CD4-positive, CD25-positive, alpha-beta regulatory T cell (primary cell): ENCODE measurements at places on chromosomes 3 and 15.

DNA sequence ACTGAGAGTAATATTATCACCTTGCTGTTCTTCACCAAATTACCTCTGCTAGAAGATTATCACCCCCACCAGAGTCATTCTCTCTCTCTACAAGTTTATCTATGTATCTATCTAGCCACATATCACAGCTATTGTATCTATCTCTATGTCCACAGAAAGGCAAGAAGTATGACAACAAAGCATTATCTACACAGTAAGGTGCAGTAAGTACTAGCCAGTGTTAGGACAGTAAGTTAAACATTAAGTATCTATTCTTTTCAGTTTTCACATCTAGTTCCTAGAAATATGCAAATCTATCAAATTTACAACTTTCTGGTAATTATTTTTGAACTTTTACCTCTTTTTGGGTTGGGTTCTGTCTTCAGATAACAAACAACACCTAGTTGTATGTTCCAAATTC, 26.5 kb upstream of the XXYLT1 start:
- DNase-seq, result no peak

GRCh38 chr3:192727032-192727847, at the start of gene FGF12:
TSS of gene FGF12 (minus strand) at chr3:192727541.
- peak; percentile 3 for DNase-seq

DNA sequence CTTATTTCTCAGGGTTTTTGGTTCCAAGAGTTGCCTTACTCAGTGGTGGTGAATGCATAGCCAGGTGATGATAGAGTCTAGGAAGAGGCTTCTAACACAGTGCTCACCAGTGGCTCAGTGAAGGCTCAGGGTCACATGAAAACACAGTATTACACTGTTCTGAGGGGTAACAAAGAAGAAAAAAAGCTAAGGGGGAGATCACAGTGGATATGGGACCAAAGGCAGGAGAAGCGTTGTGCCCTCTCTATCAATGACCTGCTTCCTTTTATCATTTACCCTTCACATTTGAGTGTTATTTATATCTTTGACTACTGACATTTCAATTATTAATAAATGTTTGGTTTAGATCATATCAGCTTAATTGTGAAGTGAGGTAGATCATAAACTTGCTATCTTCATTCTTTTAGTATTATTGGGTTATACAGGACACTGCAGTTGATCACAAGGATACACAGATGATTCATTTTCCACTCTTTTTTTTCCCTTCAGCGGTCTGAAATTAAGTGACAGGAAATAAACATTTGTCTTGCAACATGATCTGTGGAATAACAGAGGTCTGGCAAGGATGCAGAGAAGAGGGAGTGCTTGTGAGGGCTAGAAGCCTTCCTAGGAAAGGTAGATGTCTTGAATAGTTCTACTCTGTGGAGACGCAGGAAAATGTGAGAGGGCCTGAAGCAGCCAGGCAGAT, 171.7 kb downstream of the C3orf38 start:
- DNase-seq, result no peak

DNA sequence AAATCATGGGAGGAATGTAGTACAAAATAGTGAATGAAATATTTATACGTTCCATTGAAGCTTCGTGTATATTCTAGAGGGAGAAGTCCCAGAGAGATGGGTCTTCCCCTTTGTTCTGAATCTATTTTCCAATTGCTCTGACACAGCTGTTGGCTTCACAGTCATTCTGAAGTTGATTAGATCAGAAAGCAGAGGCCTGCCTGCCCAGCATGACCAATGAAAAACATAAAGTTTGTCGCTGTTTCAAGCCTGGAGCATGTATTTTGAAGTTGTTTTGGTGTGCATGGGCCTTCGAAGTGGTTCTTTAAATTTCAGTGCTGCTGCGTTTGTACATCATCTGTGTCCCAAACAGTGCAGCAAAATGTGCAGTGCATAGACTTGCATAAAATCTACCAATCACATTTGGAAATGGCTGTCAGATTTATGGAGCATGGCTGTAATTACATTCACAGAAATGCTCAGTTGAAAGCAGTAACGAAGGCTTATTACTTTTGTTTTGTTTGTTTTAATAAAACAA, 31.0 kb upstream of the RBMS3 start:
- DNase-seq, result no peak

- DNase-seq, result no peak
These were observed 3.2 kb downstream of the SLC6A6 start for GRCh38 chr3:14405360-14406238.

GRCh38 chr3:162354356-162354755, 857.7 kb downstream of the OTOL1 start:
- no peak for DNase-seq

GRCh38 chr3:59880717-59881116, 830.9 kb upstream of the CFAP20DC start:
- no peak for DNase-seq

DNA sequence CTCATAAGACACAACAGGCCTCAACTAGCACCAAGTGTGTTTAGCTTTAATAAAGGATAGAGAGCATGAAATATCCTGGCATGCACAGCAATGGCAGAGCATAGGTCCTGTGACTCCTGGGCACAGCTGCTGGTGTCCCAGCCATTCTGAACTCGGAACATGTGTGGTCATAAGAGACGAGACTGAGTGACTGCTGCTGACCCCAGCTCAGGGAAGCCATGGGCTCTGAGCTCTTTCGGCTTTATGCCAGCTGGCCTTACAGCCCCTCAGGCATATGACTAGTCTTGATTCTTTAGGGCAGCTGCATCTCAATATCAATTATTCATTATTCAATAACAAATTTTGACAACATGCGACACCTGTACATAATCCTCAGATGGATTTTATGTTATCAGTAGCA, 62.4 kb upstream of the TOPAZ1 start:
- DNase-seq, result no peak

- no peak for DNase-seq
These were observed 36.2 kb downstream of the HDC start for GRCh38 chr15:50229336-50229735.

- no peak for DNase-seq
These were observed 176.3 kb upstream of the ZNF385D start for GRCh38 chr3:21927261-21927660.

- no peak for DNase-seq
These were observed 137.9 kb downstream of the UACA start for GRCh38 chr15:70625438-70625837.

DNA sequence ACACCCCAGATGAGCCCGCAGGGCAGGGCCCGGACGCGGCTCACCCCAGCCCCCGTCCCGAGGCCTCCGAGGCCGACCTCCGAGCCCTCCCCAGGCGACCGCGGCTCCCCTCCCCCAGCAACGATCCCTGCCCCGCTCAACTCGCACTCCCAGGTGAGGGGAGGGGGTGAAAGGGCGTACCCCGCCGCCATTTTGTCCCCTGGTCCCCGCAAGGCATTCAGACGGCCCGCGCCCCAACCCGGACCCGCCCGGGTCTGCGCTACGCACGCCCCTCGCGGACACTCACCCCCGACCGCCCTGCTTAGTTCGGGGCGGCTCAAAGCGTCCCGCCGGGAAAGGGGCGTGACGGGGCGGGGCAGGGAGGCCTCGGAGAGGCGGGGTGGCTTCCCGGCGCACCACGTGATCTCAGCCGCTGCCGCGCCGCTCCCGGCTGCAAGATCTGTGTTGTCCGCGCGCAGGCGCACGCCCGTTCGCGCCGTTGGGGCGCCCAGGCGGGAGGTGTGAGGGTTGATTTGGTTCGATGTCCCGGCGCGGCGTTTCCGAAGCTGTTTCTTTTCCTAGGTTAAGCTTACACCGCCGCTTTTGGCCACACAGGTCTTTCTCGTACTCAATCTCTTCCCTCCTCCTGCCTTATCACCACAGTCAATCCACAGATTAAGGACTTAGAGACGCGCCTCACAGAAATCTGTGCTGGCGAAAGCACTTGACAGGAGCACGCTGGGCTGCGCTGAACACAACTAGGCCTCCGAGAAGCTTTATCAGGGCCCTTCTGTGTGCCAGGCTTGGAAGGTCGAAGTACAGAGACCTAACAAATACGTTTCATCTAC, at the start of gene SCAPER:
SCAPER (minus strand) TSS at position 328 of the 827 bp plus-strand sequence. CDS start 21,523 bp downstream, outside the sequence.
- peak; percentile 87 for DNase-seq

DNA sequence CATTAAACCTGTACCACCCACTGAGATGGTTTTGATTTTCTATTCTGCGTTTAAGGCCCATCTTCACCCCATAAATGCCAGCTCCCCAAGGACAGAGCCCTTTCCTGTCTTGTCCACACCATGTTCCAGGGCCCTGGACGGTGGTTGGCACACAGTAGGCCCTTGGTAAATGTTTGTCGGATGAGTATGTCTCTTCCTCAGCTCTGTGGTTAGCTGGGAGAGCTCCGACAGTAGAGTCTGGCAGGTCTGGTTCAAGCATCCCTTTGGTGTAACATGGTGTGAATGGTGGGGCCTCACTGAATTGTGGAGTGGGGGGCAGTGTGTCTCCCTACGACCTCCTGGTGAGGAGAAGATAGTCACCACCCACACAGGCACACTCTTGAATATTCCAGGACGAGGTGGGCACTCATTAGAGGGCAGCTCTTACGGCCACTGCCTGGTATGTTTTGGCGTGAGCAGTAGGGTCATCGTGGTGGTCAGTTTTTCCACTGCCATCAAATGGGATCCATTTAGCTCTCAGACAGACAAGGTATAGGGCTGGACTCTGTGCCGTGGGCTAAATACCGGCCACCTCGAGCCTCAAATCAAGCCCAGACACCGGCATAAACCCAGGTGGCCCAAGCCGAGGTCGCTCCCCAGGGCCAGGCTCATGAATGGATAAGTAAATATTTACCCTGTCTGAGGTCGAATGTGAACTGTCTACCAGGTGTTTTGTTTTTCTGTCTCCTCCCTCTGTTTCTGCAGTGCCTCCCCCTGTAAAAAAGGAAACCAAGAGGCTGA, 61.3 kb downstream of the SMAD3 start:
- DNase-seq, result no peak

GRCh38 chr3:83946049-83946448, 1012.7 kb upstream of the CADM2 start:
- DNase-seq, result no peak

GRCh38 chr3:45623846-45624245, 29.3 kb downstream of the LIMD1 start:
- no peak for DNase-seq

- no peak for DNase-seq
These were observed 7.9 kb downstream of the LRRC31 start for GRCh38 chr3:169861871-169862270.

DNA sequence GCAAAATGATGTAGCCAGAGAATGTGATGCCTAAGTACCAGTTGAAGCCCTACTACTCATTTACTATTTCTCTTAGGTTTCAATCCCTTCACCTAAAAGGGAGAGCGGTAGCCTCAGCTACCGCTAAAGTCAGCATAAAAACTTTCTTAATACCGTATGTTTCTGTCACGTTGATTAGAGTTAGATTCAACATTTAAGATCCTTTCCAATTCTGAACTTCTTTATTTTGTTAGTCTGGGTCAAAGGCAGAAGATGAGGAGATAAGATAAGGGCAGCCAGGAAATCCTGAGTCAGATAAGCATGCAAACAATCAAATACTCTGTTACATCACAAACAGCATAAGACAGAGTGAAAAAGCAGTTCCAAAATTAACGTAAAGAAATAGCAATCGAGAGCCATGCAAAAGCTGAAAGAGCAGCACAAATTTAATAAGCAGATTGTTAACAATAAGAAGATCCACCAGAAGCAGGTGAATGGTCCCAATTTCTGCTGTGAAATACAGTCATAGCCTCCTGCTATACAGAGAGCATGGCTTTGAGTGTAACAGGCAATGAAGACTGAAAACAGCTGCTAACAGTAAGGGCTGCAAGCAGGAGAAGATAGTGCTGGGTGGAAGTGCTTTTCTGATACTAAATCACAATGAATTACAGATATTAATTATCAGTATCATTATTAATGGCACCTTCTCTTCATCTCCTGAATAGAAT, 3.0 kb downstream of the TMEM207 start:
- peak; percentile 11 for DNase-seq

- no peak for DNase-seq
These were observed 1056.8 kb downstream of the ROBO2 start for GRCh38 chr3:78096488-78097255.

GRCh38 chr3:138327831-138328230, 1.8 kb downstream of the NME9 start:
- no peak for DNase-seq

DNA sequence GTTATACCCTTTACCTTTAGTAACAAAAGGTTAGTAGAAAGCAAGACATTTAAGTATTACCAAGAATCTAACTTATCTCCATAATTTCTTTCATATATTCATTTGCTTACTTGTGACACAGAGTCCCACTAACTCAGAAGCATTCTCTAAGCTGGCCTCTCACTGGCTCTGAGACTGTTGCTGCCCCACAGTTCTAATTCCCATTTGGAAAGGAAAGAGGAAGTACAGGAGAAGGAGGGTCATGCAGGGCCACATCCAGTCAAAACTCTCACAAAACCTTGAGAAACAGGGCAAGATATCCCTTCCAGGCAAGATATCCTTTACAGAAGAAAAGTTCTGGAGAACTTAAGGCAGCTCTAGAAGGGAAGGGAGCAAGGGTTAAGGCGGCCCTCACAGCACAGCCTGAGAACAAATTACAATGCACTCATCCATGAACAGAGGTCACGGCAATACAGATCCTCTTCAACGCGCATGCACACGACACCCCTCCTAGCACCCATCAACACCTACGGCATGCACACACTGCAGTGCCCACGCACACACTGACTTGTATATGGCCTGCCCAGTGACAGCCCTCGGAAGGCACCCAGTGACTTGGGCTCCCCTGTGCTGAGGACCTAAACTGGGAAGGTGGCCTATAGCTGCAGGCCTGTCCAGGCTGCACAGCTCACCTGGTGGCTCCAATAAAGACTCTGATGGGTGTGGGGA, 13.0 kb upstream of the MYO5C start:
- DNase-seq, result no peak

- peak; percentile 12 for DNase-seq
These were observed 48.3 kb upstream of the ACP3 start for GRCh38 chr3:132268956-132269355.

GRCh38 chr3:171846597-171846996, 3.4 kb downstream of the TMEM212 start:
- no peak for DNase-seq
